ENCODE measurements at places on chromosomes 2 and 18.
A peak's percentile ranks its signal among the peaks of the same experiment; 100 is the strongest.

GRCh38 chr2:230846360-230846759 lies 18.4 kb upstream of the ITM2C start:
- no peak for DNase-seq
- peaks cover 42% of the 10 kb centered on the region for H3K27me3 ChIP-seq
- peaks cover 21% of the 10 kb centered on the region for H3K4me1 ChIP-seq
- H3K36me3 ChIP-seq, result no peaks in the 10 kb centered on the region

DNA sequence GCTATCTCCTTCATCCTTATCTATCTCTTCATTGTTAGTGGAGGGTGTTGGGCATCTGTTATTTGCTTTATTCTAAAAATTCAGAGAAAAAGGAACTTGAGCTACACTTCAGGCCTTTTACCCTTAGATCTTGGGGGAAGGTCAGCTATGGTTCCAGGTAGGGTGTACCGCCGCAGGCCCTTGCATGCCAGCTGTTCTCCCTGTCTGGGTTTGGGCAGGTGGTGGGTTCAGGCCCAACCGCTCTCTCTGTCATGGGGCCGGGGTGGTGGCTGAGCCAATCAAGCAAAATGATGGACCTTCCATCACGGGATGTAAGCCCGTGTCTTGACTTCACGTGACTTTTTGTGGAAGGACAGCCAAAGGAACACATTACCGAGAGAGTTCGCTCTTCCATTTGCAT lies 231.1 kb downstream of the LDLRAD4 start:
- H3K36me3 ChIP-seq, result no peaks in the 10 kb centered on the region
- H3K4me3 ChIP-seq, result no peak overlapping the region
- peak; percentile 22 for DNase-seq

DNA sequence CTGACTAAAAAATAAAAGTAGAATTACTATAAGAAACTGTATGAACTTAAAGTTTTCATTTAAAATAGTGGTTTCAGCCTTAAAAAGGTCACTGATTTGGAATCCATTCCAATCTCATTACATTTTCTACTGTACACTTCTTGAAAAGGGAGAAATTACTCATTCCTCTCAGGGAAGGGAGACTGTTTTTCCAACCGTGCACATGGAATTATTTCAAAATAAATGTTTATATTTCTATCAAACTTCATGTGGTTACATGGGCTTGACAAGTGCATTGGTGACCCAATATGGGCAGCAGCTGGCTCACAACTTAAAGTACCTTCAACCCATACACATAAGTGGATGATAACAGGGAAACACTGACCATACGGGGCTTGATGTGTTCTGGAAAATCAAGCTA lies 324.5 kb upstream of the THUMPD2 start:
- H3K27me3 ChIP-seq, result peaks cover 4% of the 10 kb centered on the region
- peaks cover 3% of the 10 kb centered on the region for H3K4me1 ChIP-seq
- no peak overlapping the region for H3K27ac ChIP-seq
- H3K36me3 ChIP-seq, result no peaks in the 10 kb centered on the region
- no peak overlapping the region for H3K4me3 ChIP-seq

DNA sequence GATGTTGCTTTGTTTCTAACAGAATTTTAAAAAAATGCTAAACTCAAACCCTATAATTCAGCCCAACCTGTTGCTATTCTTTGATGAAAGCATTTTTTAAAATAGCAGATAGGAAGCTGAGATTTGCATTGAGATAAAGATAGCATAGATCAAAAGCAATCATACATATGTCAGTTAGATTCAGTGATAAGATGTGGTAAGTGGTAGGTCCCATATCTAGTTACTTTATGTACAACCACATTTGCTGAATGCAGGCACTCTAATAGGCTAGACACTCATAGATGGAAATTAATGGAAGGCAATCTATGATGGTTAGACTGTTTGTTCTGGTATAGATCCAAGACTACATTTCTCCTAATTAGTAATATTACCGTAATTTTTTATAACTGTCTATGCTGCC lies 27.2 kb upstream of the C1D start:
- peaks cover 12% of the 10 kb centered on the region for H3K4me1 ChIP-seq
- H3K36me3 ChIP-seq, result no peaks in the 10 kb centered on the region
- H3K27me3 ChIP-seq, result no peaks in the 10 kb centered on the region
- no peak overlapping the region for H3K4me3 ChIP-seq

DNA sequence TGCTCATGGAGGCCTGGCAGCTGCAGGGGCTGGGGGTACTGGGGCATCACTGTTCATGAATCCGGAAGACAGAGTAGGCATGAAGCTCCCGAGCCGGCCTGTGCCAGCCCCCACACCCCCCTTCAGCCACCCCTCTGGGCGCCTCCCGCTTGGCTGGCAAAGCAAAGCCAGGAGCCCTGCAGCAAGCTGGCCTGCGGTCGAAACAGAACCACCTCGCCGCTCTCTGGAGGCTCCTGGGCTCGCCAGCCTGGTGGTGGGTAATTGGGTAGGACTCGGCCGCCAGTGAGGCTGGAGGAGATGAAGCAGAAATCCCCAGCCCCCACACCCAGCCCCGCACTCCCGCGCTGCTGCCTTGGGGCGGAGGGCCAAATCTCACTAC lies 70.9 kb upstream of the GPC1 start:
- no peak overlapping the region for H3K27ac ChIP-seq
- no peak overlapping the region for H3K4me3 ChIP-seq
- no peaks in the 10 kb centered on the region for H3K36me3 ChIP-seq
- no peaks in the 10 kb centered on the region for H3K27me3 ChIP-seq

GRCh38 chr2:209495855-209496585 lies 72.2 kb downstream of the MAP2 start:
- H3K27me3 ChIP-seq, result no peaks in the 10 kb centered on the region
- no peak overlapping the region for H3K4me3 ChIP-seq
- H3K27ac ChIP-seq, result no peak overlapping the region
- H3K4me1 ChIP-seq, result no peaks in the 10 kb centered on the region
- no peak for DNase-seq
- no peaks in the 10 kb centered on the region for H3K36me3 ChIP-seq

- peaks cover 29% of the 10 kb centered on the region for H3K4me1 ChIP-seq
- peak overlapping the region; percentile 66 for H3K4me3 ChIP-seq
- no peaks in the 10 kb centered on the region for H3K36me3 ChIP-seq
- no peak for DNase-seq
- no peak overlapping the region for H3K27ac ChIP-seq
These were observed 4.4 kb downstream of the ADCYAP1 start for GRCh38 chr18:908758-909724.

- no peak overlapping the region for H3K27ac ChIP-seq
- DNase-seq, result no peak
- no peak overlapping the region for H3K4me3 ChIP-seq
- peaks cover 37% of the 10 kb centered on the region for H3K4me1 ChIP-seq
- H3K36me3 ChIP-seq, result no peaks in the 10 kb centered on the region
These were observed 46.3 kb upstream of the CREB1 start for GRCh38 chr2:207483477-207483876.

GRCh38 chr18:49096021-49096420 lies 145.3 kb upstream of the SMAD7 start:
- H3K27ac ChIP-seq, result peak overlapping the region; percentile 12
- no peak overlapping the region for H3K4me3 ChIP-seq
- no peak for DNase-seq
- H3K4me1 ChIP-seq, result peaks cover 6% of the 10 kb centered on the region

DNA sequence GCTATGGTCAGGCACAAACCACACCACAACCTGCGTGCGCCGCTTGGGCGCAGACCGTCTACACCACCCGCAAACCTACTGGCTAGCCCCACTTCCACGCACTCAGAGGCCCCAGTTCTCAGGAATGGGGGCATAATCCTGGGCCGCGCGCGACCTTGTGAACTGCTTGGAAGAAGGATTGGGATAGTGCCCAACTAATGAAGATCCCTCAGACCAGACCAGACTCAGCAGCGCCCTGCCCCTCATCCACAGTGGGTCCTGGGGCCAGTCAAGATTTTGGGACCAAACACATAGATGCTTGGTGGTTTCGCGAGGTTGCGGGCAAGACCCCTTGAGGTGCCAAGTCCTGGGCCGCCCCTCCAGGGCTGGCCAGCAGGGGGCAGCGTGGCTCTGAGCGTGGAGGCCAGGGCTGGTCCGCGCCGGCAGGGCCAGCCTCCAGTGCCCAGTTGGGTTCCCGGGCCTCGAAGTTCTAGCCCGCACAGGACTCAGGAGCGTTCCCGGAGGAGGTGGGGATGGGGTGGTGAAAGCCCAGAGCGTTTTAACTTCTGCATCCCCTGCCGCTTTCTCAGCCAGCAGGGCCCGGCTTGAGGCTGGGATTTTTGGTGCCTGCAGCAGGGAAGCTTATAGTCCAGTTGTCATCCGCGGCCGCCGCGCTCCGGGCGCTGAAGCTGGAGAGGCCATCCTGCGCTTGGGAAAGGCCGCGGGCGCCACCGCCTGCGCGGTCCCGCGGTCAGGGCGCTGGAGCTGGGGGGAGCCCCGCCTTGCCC lies 8.3 kb downstream of the OSR1 start:
- H3K4me3 ChIP-seq, result no peak overlapping the region
- peaks cover 59% of the 10 kb centered on the region for H3K27me3 ChIP-seq
- peak; percentile 74 for DNase-seq
- peaks cover 12% of the 10 kb centered on the region for H3K36me3 ChIP-seq
- no peak overlapping the region for H3K27ac ChIP-seq
